ENCODE measurements at places on chromosomes 4 and X.

- DNase-seq = no peak
Observed at GRCh38 chr4:15774020-15774420, 4.1 kb upstream of the CD38 start.

- DNase-seq = no peak
Observed at GRCh38 chr4:87819281-87819919, 13.4 kb upstream of the MEPE start.

DNA sequence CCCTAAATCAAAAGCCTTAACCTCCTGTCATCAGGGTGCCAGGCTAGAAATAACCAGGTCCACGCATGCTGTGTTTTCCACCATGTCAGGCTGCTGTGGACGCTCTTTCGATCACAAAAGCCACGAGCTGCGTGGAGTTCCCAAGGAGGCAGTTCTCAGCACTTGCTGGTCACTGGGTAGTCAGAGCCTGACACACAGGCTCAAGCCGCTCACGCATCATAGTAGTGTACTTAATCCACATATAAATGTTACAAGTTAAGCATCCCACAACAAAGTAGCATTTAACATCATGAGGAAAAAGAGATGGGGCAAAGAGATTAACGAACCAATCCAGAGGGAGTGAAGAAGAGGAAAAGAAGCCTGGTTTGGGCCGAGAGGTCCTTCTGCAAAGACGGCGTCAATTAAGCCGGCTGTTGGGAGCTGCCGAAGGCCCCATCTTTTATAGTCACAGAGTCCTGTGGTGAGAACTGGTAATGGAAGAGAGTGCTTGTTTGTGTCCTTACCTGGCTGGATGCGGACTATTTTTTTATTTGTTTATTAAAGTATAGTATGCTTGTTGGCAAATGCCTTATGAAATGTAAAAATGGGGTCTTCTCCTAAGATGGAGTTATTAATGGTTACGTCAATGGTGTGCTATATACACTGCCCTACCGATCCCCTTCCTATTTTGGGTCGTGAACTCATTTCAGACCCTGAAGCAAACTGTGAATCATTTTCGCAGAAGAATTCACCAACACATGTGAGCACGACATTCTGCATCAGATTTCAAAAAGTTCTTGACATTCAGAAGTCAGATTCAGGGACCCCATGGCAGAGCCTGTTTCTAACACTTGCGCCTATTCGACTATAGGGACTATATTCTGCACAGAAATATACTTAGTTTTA is 675 bp downstream of the PRIMPOL start:
- no peak for DNase-seq

- DNase-seq = no peak
Observed at GRCh38 chrX:120452131-120452530, 17.0 kb downstream of the LAMP2 start.

- no peak for DNase-seq
Observed at GRCh38 chr4:3073158-3074077, 920 bp downstream of the HTT-AS start.

GRCh38 chrX:117120700-117121099 is 657.9 kb upstream of the CT83 start:
- DNase-seq = no peak

DNA sequence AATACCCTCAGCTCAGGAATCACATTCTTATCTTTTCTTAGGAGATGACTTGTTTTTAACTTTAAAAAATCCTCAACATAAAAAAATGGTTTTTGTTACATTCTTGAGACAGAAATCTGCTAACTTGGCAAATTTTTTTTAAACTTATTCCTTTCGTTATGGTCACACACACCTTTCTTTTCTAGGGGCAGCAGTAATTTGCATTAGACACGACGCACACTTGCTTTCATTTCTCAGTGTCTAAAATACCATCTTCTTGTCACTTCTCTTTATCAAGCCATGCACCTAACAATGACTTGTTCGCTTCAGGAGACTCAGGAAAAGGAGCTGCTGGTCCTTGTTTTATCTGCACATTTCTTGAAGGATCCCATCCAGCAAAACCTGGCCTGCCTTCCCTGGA is 112.6 kb upstream of the TBL1X start:
- no peak for DNase-seq

GRCh38 chrX:38975368-38975942 is 174.2 kb downstream of the MID1IP1 start:
- DNase-seq = no peak

GRCh38 chr4:94489098-94489497 is 37.4 kb downstream of the PDLIM5 start:
- DNase-seq = no peak

DNA sequence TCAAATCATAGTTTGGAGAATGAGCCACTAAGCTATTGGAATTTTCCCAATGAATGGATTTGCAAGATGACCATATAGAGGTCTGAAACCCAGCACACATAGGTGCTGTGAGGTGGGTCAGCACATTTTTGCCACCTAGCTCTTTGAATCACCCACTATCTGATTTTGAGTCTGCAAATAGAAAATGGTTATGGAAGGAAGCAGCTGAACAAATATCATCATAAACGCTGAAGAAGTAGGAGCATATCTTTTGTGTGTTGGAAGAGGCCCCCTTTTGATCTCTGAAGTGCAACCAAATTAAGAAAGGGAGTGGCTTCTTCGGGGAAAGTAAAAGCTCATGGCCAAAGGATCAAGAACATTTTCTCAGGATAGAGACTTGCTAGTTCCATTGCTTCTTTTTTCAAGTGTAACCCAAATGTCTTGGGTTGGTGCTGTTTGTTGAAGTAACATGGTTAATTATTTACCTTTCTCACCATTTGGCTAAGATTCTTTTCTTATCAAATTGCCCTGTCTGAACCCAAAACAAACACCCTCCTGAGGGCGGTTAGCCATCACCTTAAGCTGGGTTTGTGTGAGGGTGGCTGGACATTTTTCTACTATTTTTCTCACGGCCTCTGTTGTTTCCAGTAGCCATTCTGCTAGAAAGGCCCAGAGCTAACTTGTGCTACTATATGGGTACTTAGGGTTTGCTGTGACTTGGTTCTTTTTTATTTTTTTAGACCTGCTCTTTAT is 18.4 kb upstream of the SORBS2 start:
- DNase-seq = no peak

DNA sequence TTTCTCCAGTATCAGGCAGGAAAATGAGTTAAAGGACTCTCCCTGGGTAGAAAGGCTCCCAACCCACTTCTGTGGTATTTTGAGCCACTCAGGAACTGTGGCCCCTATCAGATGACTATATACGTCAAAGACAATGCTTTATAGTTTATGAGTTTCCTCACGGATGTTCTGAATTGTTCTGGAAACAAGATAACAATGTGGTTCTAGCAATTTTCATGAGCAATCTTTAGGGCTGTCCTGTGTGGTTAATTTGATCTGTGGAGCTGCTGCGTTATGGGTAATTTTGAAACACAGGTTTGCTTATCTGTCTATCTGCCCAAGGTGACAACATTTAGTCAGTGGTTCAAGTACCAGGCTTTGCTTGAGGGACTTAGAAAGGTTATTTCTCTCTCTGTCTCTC is 46.7 kb upstream of the IL2 start:
- no peak for DNase-seq

DNA sequence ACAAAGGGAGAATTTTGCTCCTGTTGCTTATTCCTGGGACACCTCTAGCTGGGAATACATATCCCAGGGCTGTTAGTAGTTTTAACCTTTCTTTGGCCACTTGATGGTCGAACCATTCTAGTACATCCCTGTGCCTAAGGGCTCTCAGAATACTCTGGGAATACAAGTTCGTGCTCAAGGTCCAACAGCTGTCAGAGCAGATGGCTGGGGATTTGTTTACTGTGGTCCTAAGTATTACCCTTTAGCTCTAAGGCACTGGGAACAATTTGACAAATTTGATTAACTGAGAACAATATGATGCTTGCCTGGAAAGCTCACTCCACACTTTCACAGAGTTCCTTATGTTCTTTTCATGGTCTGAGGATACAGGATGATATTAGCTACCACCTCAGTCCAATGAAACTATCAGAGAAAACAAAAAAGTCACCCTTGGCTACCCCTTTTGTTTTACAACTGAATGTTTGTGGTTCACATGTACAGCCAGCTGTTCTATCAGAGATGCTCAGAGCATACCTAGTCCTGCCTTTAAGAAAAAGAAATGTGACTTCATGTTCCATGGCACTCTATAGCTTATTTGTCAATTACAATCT is 47.4 kb upstream of the PHOX2B start:
- no peak for DNase-seq

DNA sequence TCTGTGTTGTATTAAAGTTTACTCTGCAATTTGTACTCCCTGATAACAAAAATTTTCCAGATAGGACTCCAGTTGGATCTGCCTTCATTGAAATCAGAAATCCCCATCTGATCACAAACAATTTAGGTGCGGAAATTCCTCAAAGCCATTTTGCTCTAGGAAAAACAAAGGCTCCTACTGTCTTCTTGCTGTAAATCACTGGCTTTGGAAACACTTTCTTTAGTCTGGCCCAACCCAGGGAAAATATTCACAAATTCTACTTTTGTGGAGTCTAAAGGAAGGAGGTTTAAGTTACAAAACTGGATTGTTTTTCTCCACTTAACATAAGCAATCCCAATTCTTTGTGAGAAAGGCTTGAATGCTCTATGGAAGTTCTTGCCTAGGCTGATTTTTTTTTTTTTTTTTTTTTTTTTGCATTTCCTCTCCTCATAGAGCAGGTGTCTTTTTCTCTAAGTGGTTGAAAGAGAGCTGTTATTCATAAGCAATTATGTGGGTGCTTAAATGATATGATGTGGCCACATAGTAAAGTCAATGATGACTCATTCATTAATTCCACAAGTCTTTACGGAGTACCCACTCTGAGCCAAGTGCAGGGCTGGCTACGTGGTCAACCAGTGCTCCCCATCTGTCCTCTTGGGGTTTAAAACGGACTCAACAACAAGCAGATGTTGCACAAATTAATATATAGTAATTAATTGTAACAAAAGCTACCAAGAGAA is 261.4 kb downstream of the LDB2 start:
- no peak for DNase-seq

DNA sequence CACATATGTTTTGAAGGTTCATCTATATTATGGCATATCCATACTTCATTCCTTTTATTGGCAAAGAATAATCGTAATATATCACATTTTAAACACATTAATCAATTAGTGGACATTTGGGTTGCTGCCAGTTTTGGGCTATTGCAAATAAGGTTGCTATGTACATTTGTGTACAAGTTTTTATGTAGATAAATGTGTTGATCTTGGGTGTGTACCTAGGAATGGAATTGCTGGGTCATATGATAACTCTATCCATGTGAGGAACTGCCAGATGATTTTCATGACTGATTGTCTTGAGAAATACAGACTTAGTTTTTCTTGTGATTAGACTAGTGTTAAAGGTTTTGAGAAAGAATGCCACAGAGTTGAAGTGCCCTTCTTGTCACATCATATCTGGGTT is 99.2 kb upstream of the RAB40AL start:
- no peak for DNase-seq

DNA sequence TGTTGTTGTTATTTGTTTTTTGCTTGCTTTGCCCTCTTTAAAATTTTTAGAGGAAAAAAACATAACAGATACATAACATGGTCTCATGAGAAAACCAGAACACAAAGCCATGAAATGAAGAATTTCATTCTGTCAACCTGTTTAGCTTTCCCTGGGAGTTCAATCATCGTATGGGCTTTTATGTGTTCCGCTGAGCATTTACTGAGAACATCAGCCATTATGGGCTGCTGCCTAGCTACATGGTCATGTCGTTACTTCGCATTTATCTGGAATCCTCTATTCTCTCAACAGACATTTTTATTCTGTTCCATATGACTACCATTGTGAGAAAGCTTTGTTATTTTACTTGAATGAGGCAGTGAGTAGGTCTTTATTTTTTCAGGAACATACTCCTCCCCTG is 51.4 kb downstream of the NDST3 start:
- DNase-seq = no peak

DNA sequence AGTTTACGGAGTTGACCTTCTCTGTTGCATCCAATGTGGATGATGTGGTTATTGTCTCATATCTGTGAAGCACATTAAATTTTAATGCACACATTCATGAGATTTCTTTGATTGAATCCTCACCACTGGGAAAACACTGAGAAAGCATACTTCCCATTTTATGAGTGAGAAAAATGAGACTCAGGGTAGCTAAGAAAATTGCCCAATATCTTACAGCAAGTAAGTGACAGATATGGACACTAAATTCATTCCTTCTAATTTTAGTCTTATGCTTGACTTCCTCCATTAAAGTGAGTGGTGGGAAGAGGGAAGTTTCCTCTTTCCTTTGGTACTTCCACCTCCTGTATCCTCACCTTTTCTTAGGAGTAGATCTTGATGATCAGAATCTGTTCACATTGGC is 504.8 kb upstream of the BOD1L1 start:
- DNase-seq = no peak

DNA sequence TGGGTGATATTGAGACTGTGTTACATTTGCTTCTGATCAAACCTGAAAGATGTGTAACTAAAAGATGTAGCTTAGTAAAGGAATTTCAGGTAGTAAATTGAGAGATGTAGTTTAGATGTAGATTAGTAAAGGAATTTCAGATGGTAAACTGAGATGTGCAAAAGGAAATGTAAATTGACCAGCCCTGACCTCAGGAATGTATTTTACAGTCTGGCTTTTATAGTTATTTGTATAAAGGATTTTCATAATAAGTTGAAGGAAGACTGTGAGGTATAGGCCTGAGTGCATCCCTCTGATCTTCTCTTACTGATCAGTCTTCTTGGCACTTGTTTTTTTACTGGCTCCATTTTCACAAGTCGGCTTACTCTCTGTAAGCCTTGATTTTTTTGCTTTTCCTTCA is 3.2 kb downstream of the KLHL2 start:
- DNase-seq = no peak

- no peak for DNase-seq
Observed at GRCh38 chrX:36528661-36529060, 479.5 kb upstream of the FAM47C start.

DNA sequence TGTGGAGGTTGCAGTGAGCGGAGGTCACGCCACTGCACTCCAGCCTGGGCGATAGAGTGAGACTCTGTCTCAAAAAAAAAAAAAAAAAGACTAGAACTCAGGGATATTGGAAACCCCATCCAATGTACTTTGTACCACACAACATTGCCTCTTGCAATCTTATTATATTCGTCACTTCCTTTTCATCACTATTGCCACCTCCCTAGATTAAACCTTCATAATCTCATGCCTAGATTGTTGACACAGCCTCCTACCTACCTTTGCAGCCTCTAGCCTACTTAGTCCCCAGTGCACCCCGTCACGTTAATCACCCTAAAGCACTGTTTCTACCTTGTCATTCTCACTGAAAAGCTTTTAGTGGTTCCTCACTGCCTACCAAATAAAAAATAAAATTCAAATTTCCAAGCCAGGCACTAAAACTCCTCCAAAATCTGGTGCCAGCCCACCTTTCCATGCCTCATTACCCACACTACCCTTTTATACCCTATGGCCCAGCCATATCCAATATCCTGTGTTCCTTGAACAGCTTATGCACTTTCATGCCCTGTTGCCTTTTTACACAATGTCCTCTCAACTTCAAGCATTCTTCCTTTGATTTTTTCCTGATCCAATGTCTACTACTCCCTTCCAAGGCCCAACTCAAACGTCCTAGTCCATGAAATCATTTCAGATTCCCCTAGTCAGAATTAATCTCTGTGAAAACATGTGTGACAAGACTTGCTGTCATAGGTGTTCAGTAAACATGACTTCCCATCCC is 23.6 kb upstream of the GJB1 start:
- no peak for DNase-seq
